ENCODE measurements at places on chromosomes 3 and 15. TPM values are rescaled to one million over a fixed set of nuclear protein-coding genes. Genes with fewer than 3 reads are reported as not detected.

DNA sequence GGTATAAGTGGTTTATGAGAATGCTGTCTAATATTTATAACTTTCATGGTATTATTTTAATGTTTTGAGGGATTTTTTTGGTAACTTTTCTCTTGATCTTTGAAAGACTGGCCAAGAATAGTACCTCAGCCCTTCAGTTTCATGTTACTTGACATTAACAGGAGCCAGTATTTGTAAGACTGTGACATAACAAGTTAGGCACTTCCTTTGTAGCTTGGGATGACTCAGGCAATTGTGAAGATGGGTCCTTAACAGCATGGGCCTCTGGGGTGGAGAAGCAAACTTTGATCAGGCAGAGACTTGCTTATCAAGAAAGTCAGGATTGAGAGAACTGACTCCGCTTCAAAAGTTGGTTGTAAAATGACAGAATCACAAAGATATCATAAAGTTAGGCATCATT, 9.5 kb downstream of the LRRC49 start:
- DNase-seq: no peak

DNA sequence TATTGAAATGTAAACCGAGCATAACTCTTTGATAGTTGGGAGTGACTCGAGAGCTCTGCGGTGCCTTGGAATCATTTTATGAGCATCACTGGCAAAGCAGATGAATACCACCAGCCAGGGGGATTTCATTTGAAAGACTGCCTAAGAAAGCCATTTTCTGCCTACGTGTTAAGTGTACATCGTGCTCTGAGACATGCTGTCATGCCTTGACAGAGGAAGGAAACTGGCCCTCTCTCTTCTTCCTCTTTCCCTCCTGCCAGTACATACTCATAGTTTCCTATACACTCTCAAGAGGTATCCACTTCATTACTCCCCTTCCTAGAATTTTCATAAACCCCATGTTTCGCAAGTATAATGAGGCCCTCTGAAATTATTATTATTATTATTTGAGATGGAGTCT, 8.8 kb downstream of the BCL2A1 start:
- no peak for DNase-seq

GRCh38 chr15:99931703-99932603, 198.7 kb upstream of the LYSMD4 start:
- no peak for DNase-seq

GRCh38 chr15:73322665-73323373, 45.9 kb downstream of the HCN4 start:
- no peak for DNase-seq

GRCh38 chr15:92683511-92683834, 27.9 kb upstream of the FAM174B start:
- DNase-seq: no peak

DNA sequence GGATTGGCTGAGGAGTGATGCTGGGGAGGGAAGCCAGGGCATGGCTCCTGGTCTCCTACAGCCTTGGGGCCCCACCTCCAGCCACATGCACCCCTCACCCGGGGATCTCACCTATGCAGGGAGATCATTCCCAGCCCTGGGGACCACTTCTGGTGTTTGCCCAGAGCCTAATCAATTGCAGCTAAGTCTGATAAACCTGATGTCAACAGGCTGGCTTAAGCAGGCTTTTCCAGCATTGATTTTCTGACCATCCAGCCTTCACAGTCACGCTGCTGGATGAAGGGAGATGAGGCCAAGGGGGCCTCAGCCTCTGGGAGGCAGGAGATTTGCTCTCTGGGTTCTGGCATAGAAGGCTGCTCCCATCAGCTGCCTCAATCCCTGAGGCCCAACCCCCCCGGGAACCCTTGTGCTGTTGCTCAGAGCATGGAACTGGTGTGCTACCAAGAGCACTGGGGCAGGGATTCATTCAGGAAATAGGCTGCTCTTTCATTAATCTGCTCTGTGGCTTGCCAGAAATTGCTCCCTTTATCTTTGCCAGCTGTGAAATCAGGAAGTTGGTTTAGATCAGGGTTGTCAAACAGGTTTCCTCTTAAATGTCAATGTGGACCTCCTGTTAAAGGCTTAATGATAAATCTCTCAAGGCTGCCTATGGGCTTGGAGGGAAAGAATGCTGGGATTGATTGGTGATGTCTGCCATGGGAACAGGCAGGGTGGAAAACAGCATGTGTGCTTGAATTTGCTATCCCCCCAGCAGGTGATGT, 19.0 kb downstream of the FAM3D start:
- DNase-seq: no peak

- DNase-seq: no peak
These were observed 9.9 kb upstream of the PAQR9 start for GRCh38 chr3:142973217-142974009.

GRCh38 chr15:68734881-68735280, 85.8 kb downstream of the ANP32A start:
- no peak for DNase-seq

- DNase-seq: no peak
These were observed 18.2 kb upstream of the ADPGK start for GRCh38 chr15:72801590-72802325.

Gene EIF2A
- polyA plus RNA-seq: 189 TPM

Gene ESYT3
- polyA plus RNA-seq: 1.4 TPM

Gene ANKUB1
- polyA plus RNA-seq: 0.46 TPM

Gene CCDC54
- 0.17 TPM for polyA plus RNA-seq

Gene SSUH2
- 4.9 TPM for polyA plus RNA-seq

Gene GOLGA6D
- polyA plus RNA-seq: 0.40 TPM

Gene LXN
- polyA plus RNA-seq: 27.2 TPM

Gene ECE2
- not detected for polyA plus RNA-seq
